ENCODE measurements at places on chromosomes 2 and 18.

DNA sequence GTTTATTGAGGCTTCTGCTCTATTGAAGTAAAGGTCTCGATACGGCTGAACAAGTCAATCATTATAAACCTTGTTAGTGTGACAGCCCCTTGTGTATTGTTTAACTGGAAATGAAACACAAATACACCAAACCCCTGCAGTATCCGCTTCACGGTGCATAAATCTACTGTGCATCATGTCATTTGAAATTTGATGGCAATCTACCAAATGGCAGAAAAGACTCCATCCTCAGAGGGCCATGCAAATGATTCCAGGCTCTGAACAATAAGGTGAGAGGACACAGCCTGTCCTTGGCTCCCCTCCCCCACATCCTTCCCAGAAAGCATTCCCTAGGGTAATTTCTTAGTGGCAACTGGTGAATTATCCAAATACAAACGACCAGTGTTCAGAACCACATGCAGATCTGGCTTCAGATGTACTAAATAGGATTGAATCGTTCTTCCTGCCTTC lies 80.6 kb downstream of the ADCYAP1 start:
- DNase-seq = peak; percentile 67

GRCh38 chr2:147909178-147909577 lies 64.3 kb downstream of the ACVR2A start:
- DNase-seq = no peak

DNA sequence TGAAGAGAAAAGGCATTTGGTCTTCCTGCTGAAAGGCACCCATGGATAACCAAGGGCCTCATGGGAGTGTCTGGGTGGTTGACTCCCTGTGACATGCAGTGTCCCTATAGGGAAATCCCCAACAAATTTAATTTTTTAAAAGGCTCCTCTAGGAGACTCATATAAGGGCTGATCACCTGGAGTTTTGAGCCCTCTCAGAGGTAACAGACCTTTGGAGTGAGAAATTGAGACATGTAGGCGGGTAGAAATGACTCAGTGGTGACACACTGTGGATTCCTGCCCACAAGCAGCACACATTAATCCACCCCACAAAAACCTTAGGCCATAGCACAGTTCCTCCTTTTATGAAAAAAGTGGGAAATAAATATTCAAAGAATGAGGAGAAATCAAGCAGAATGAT lies 557.0 kb upstream of the CNTNAP5 start:
- no peak for DNase-seq

- no peak for DNase-seq
Measured at GRCh38 chr2:196407675-196408264, 231.7 kb upstream of the CCDC150 start.

DNA sequence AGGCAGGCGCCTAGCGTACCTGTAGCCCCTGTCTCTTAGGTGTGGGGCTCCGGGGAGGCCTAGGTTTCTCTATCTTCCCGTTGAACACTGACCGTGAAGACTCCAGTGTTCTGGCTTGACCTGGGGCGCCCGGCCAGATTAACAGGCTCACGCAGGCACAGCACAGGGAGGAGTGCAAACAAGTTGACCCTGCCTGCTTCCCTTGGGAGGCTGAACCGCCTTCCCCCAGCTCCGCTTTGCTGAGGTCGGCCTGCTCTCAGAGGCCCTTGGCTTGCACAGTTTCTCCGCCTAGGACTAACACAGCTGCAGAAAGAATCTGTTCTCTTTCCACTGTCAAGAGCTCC lies 567 bp downstream of the PCYOX1 start:
- peak; percentile 32 for DNase-seq

DNA sequence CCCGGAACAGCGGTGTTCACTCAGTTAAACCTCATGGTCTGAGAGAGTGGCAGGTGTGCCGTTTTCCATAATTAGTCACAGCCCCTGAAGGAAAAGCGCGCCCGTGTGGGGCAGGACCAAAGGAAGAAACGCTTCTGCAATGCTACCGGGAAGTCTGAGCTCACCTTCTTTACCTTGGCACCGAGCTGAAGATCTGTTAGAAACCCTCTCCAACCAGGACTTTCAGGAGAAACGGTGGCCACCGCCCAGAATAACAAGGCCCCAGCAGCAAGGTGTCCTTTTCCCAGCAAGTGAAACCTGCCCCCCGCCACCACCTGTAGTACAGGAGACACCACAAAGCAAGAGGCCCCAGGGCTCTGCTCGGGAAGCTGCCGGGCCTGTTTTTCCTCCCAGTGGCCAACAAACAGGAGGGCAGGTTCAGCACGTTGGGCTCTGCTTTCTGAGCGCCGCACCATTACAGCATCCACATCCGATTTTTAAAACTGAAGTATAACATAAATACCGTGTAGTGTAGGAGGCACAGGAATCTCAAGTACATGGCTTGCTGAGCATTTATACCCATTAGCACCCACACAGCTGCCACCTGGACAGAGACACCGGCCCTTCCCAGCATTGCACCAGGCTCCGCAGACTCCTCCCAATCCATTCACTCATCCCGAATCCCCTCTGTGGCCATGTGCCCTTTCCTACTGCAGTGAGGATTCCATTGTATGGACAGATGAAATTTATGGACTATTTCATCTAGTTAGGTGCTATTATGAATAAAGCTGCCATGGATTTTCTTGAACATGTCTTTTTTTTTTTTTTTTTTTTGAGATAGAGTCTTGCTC lies 121.8 kb upstream of the RIOK3 start:
- DNase-seq = no peak

DNA sequence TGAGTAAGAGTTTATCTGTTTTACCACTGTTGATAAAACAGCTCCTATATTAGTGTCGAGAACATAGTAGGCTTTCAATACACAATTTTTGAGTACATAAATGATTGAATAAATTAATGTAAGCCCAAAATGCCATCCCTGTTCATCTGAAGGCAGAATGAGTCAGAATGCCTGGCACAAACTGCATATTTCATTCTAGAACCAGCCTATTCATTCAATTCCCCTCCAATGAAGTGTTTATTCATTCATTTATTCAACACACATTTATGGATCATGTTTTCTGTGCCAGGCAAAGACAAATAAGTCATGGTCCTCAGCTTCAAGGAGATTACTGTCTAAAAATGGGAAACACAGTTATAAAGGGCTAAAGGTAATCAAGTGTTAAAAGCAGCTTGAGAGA lies 22.8 kb upstream of the LCLAT1 start:
- no peak for DNase-seq

DNA sequence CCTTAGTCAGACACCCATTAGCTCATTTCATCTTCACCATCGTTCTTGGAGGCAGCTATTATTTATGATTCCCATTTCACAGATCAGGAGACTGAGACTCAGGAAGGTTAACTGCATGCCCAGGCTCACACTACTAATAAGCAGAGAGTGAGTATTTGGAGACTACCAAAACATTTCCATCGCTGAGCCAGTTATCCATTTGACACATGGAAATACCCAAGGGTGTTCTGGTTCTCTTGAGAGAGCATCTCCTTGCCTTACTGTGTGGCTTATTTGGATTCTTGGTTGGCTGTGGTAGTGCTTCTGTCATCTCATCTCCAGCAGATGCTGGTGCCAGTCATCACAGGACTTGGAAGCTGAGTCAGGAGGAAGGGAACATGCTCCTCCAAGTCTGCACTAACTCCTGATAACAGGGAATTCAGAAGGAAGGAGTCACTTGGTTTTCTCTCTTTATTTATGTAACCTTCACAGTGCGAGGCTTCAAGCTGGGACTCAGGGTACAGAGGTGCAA lies 55.2 kb downstream of the RASGRP3 start:
- no peak for DNase-seq

DNA sequence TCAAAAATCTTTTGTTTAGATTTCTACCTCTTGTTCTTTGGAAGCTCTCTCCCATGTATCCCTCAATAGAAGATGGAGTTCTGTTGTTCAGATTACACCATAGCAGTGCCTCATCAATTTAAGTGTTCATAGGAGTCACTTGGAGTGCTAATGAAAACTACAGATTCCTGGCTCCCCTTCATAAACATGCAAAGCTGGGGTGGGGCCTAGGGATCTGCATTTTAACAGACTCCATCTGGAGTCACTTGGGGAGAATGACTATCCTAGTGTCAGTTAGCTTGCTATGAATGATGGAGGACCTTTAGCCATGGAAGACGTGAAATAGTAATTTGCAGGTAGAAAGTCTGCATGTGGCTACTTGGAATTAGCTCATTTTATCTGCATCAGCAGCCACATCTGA lies 105.4 kb downstream of the RGPD3 start:
- DNase-seq = no peak

DNA sequence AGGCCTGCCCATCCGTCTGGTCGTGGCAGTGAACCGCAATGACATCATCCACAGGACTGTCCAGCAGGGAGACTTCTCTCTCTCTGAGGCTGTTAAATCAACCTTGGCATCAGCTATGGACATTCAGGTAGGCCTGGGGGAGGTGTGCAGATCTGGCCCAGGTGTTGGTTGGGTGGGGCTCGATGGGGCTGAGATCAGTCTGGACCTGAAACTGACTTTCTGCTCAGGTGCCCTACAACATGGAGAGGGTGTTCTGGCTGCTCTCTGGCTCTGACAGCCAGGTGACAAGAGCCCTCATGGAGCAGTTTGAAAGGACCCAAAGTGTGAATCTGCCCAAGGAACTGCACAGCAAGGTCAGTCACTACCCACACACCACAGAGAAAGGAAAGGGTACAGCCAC lies 12.6 kb downstream of the THNSL2 start:
- no peak for DNase-seq

DNA sequence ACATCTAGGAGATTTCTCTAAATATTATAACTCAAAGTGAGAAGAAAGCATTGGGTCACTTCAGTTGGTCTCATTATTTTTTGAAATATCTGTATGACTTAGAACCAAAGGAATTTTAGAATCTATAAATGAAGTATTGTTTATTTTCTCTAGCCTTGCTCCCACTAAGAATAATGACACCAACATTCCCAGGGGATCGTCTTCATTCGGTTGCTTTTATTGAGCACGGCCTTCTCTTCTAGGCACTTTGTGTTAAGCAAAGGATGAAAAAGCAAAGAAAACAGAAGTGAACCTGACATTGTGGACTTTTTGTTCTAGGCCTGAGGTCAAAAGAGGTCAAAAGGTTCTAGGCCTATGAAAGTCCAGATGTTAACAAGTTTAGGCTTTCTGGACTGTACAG lies 231.9 kb downstream of the GALR1 start:
- no peak for DNase-seq

DNA sequence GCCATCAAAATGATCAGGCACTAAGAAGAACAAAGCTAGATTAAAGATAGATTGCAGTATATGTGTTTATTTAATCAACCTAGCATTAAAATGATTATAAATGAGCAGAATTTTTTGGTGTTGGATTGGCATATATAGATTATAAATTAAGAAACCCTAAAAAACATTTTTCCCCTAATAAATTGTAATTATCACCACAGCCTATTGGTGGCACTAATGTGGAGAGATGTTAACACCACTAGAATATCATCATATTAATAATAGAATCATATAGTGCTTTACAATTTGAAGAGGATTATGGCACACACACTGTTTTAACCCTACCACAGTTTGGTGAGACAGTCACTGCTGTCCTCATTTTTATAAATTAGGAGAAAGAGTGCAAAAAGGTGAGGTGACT lies 112.4 kb upstream of the RND3 start:
- DNase-seq = no peak

DNA sequence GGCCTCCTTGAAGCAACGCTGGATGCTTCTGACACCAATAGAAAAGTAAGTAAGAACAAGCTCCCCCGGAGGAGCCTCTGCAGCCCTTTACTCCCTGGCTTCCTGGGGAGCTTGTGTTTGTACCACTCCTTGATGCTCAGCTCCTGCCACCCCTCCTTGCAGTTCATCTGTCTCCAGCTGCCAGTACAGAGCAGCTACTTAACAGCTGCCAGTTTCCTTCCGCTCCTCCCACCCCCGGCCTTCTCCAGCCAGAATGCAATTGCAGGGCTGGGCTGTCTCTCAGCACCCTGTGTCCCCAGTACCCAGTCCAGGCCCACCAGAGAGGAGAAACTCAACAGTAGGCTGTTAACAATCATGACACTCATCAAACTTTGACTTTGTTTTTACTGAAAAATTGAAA lies 109.4 kb downstream of the AOX1 start:
- no peak for DNase-seq

- no peak for DNase-seq
Measured at GRCh38 chr18:79982736-79983135, 5.6 kb downstream of the TXNL4A start.

DNA sequence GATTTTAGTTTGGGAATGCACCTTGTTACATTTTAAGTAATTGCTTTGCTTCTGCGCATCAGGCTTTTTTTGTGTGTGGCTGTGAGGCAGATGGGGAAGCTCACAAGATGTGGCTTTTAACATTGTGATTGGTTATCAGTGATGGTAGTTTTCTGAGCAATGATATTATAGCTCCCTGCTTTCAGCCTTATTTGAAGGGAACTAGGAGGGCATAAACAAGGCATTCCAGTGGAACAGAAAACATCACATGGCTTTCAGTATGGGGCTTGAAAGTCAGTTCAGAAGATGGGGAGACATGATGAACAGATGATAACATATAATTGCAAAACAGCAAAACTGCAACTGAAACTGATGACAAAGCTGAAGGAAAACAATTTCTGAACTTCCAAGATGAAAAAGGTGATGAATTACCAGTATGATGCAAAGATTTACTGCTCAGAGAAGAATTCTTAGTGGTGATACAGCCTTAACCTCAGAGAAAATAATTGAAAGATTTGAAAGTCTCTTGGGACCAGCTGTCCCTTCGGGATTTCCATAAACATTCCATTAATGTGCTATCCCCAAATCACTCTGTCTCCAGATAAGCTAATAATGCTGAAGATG lies 439.7 kb downstream of the RND3 start:
- DNase-seq = no peak

- DNase-seq = no peak
Measured at GRCh38 chr2:127098711-127099110, 8.2 kb downstream of the BIN1 start.

DNA sequence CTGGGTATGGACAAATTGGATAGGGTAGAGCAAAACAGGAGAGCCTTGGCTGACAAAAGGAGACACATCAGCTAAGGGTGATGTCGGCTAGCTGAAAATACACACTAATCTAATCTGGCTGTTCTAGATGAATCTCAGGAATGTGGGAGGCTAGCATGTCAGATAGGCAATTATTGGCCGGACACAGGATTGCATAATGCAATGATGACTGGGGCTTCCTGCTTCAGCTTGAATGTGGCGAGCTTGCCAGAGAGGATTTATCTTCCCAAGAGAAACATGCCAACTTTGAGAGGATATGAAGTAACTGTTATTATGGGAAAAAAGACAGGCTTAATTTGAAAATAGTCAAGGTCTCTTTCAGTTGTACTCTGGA lies 102.4 kb downstream of the TRIB2 start:
- DNase-seq = peak; percentile 20

DNA sequence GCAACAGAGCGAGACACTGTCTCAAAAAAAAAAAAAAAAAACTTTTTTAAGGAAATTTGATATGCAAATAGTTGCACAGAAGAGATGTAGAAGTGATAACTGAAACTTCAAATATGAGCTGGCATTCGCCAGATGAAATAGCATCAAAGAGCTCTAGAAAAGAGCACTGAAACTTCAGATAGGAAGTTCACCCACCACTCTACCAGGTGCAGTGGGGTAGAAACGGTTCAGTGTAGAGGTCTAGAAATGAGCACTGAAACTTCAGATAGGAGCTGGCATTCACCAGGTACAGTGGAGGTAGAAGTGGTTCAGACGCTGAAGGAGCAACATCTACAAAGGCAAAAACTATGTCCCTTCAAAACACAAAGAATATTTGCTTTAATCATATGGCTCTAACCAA lies 9.0 kb upstream of the ONECUT2 start:
- DNase-seq = no peak

- no peak for DNase-seq
Measured at GRCh38 chr18:79107886-79108285, 38.7 kb downstream of the ATP9B start.
